ENCODE measurements at places on chromosomes 12 and 14.

DNA sequence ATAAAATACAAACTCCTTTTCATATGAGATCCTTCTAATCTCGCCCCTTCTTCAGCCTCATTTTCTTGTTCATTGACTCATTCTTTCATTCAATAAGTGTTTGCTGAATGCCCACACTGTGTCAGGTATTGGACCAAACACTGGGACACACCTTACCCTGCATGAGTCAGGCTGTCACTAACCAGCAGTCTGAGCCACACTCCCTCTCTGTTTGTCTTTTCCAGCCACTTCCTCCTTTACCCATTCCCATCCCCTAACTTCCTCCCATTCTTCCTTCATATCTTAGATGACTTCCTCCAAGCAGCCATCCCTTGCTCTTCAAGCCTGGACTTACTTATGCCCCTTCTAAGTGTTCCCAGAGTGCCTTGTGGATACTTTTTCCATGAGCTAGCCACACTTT is 27.0 kb upstream of the HIF1A start:
- DNase-seq, result no peak

DNA sequence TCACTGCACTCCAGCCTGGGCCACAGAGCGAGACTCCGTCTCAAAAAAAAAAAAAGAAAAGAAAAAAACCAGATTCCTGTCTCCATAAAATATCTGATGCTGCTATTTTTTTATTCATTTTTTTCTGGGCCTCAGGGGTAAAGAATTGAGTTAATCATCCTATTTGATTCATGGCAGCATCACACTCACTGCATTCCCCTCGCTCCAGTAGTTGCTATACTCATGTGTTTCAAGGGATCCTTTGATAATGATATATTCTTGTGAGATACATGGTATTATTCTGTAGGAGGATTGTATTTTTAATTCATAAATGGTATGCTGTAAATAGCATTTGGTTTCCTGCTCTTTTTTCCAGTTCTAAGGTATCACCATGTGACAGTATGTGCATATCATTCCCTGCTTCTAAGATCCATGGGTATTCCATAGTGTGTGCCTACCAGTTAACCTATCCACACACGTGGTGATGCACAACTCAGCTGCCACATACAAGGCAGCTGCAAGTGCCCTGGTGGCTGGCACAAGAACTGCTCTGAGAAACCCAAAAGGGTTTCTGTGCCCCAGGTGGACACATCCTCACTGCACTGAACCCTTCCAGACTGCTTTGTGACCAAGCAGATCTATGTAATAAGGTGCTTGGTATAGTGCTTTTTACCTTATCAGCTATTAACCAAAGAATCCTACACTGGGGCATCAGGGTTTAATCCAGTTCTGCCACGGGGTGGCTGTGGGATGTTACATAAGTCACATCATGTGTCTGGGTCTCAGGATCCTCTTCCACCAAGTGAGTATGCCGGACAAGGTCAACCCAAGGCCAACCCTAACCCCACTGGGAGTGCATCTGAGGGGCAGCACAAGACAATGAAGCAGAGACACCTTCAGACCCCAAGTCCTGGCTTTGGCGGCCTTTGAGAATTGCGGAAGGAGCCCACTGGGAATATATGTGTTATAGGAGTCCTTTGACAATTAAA is 74.6 kb downstream of the ZFP36L1 start:
- DNase-seq, result no peak

DNA sequence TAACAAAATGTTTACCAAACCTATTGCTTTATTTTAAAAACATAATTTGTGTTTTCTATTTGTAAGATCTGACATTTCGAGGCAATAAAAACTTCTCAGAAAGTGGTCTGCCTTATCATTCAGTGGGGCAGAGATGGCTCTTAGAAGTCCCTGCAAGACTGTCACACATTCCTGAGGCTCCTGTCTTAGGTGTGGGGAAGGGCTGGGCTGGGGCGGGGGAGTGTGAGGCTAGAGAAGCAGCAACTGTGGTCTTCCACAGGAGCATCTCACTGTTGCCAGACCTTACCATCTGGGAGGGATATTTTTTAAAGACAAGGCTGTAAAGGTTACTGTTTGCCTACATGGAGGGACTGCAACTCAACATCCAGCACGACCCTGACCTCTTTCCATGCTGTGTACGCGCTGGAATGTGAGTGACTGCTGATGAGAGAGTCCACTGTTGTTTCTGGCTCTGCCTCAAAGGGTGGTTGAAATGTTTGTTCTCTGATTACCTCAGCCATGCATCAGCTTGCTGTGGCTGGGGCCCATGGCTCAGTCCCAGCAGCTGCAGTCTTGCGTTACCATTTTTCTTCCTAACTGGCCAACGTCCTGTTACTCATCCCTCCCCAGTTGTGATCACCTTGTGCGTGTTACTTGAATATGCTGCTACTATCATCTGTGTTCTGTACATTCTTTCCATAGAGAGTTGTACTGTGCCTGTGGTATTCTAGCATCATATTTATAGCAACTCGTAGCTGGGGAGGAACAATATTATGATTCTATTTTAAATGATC is 12.4 kb downstream of the ERG28 start:
- DNase-seq, result no peak

GRCh38 chr14:33542338-33543287 is 408.3 kb downstream of the EGLN3 start:
- DNase-seq, result no peak

GRCh38 chr12:55699471-55700055 is 8.1 kb downstream of the ITGA7 start:
- no peak for DNase-seq

DNA sequence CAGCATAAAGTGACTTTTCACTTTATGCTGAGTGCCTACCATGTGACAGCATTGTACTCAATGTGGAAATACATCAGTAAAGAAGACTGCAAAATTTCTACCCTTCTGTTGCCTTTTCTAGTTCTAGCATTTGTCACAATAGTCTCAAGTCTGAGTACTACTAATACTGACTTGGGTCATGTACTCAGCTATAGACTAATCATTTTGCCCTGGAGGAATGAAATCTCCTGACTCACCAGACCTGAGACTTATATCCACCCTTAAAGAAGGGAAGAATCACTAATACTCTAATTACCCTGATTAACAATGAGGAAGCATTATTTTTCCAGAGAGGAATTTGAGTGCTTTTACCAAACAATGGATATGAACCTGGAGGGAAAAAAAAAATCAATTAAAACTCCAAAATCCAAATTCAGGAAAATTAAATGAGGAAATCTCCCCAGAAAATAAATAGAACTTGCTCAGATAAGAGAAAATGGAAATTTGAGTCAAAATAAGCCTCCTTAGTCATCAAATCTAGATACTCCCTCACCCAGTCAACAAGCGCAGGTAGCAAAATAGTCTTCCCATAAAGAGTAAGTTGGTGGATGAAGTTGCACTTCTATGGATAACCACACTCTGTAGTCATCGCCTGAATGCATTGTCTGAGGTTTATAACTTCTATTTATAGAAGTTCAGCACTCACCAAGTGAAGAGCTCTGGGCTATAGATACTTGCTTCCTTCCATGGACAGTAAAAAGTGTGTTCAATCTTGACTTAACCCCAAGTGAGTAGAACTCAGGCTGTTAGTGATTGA is 386.6 kb downstream of the SYT1 start:
- DNase-seq, result no peak

All from stimulated activated CD4-positive, alpha-beta T cell treated with anti-CD3 and anti-CD28 coated beads, TNF-alpha, amount 100 ng/mL, for 1 hour (primary cell).